ENCODE measurements at places on chromosomes 6 and 20.

- DNase-seq: no peak
Observed at GRCh38 chr6:143773506-143774150, 69.5 kb upstream of the LTV1 start.

GRCh38 chr6:139903411-139904157 is 529.1 kb upstream of the CITED2 start:
- DNase-seq: no peak

- peak; percentile 16 for DNase-seq
Observed at GRCh38 chr6:5094327-5094726, 9.2 kb downstream of the PPP1R3G start.

- peak; percentile 95 for DNase-seq
Observed at GRCh38 chr20:34713194-34713943, 9.2 kb downstream of the TP53INP2 start.

Measured in foreskin keratinocyte (primary cell).